ENCODE measurements at places on chromosomes 16 and 17.

DNA sequence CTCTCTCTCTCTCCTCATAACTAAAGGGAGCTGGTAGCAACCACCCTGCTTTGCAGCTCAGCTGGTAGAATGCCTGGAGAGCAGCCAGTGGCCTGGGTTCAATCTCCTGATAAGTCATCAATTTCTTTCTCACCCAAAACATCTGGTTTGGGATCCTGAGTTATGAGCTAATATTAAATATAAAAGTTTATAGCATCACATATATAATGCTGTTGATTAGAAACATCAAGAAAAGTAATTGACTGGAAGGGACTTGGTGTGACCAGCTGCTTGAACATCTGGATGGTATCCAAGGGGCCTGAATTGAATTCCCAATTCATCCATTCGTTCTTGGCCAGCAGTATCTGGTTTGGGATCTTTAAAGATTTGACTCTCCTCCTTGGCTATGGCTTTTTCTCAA is 12.2 kb upstream of the ELAC2 start:
- DNase-seq = no peak

GRCh38 chr17:60049936-60050335 is 28.8 kb downstream of the HEATR6 start:
- DNase-seq = no peak

- no peak for DNase-seq
Observed at GRCh38 chr17:19454074-19454473, 43.0 kb downstream of the RNF112 start.

DNA sequence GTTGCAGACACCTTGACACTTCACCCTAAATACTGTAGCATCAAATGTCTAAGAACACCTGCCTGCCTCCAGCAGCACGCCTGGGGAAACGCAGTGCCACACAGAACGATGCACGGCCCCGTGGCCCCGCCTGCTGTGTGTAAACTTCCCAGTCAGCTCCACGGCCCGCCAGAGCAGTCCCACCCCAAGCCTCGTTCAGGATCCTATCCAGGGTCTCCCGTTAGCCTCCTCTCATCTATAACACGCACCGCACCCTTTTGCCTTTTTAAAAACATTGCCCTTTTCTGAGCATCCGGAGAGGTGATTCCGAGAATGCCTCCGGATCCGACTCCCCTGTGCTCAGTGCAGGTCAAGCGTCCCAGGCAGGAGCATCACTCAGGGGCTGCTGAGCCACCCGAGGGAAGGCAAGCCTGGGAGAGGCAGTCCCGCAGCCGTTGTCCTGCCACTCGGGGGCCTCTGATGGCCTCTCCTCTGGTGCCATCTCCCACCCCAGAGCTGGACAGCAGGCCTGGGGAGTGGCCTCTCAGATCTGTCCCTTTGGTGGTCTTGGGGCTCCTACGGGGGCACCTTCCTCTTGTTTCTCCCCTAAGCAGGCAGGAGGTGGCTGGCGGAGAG is 37.9 kb upstream of the SLC38A10 start:
- no peak for DNase-seq

- DNase-seq = no peak
Observed at GRCh38 chr16:57081744-57082143, 10.6 kb upstream of the CPNE2 start.

- no peak for DNase-seq
Observed at GRCh38 chr17:69709441-69709840, 294.9 kb downstream of the MAP2K6 start.
